ENCODE measurements at places on chromosomes 7 and 10.

GRCh38 chr10:3624367-3624766 is 160.6 kb downstream of the KLF6 start:
- DNase-seq = no peak

GRCh38 chr7:43553999-43554398 is 28.9 kb upstream of the STK17A start:
- no peak for DNase-seq

DNA sequence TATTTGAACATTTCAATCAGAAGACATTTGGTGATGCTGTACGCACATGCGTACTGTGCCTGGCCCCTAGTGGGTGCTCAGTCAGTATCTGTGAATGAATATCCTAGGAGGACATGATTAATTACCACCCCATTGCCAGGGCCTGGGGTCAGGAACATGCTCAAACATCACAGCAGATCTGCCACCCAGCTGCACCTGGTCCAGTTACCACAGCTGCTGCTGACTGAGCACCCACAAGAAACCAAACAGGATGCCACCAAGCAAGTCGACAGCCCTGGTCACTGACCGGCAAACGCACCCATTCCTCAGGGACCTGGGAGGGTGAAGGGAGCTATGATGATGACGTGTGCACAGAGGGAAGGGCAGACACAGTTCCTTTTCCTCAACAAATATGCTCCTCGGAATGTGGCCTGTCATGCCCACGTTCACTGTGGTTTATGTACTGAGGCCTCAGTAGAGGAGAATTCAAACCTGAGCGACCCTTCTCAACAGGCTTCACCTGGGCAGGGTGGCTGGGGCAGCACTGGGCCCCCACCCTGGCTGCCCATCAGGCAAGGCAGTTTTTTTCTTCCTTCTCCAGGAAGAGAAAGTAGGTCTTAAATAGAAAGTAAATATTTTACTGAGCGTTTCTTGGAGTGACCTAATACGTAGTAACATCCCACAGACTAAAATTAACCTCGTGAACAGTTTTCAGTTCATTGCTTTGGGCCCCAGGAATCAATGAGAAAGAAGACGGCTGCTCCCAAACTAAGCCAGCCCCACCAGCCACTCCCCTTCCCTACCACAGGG is 13.4 kb downstream of the CTBP2 start:
- no peak for DNase-seq

- no peak for DNase-seq
Observed at GRCh38 chr10:111186358-111186757, 109.5 kb downstream of the ADRA2A start.

DNA sequence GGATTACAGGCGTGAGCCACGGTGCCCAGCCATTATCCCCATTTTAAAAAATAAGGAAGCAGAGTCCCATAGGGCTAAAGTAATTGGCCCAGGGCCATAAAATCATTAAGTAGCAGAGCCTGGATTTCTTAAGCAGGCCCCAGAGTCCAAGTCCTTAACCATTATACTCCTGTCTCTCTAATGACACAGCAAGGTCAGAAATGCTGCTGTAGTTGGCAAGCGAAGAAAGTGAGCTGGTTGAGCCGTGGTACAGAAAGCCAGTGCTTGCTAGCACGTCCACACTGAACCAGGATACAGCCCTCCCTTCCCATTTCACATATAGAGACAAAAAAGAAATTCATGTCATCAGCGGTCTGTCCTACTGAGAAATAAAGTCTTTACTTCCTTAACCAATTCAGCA is 562.7 kb downstream of the GALNT17 start:
- no peak for DNase-seq

DNA sequence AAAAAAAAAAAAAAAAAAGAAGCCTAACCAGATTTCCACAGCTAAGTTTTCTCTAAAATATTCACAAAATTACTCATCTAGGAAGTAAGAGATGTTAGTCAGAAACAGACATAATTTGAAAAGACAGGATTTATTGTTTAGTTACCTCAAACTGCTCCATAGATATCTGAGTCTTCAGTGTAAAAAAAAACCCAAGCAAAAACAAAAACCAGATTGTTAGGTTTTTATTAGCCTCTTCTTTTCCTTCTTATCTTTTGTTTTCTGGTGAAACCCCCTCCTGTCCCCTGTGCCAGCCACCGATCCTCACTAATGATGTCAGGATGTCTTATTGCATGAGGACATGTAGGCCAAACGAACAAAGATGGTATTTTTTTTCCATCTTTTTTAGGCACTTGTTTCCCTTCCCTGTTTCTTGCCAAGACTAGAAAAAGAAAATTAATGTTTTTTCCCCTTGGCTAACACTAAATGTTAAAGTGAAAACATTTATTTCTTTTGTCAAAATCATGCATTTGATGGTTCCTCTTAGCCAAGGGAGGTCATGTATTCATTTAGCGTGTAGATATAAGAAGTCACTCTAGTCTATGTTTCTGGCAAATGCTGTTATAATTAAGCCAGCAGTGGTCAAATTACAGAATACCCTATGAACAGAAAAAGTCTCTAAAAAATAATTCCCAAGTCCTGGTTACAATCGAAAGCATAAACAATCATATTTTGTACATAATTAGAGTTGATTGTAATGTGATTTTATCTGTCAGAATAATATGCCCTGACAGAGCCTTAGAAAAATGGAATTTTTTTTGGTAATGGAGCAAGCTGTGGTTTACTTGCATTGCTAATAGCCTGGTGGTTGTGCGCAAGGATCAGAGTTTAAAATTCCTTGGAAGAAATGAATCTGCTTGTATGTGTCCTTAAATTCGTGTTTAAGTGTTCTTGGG is 702.4 kb upstream of the FZD8 start:
- DNase-seq = no peak

DNA sequence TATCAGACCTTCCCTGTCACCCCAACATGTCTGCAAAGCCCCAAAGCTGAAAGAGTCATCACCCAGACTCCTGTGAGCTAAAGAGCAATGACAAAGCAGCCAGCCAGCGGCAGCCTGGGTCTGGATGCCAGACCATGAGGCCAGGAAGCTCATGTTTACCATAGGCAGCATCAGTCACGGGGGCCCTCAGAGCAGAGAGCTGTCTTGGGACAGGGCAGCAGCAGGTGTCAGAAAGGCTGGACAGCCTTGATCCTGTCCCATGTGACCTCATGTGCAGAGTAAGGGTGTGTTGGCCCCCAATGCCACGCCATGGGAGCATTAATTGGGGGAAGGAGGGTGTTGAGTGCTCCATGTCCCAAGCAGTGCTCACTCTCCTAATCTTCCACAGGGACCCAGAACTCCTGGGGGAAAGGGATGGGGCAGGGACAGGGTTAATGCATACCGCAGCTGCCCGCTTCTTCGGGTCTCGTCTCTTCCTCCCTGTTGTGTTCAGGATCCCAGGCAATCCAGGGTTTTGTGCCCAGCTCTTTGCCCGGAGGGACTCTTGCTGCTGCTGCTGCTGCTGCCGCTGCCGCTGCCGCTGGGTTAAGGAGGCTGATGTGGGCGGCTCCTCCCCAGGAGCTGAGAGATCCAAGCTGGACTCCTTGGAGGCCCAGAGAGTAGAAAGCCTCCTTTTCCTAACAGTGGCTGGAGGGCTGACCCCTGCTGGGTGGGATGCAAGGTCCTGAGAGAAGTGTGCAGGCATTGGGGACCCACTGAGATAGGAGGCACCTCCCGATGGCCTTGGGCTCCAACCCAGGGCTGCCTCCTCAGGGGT is 7.1 kb downstream of the CCDC201 start:
- DNase-seq = no peak

- DNase-seq = no peak
Observed at GRCh38 chr7:39633563-39634477, 10.4 kb downstream of the RALA start.

DNA sequence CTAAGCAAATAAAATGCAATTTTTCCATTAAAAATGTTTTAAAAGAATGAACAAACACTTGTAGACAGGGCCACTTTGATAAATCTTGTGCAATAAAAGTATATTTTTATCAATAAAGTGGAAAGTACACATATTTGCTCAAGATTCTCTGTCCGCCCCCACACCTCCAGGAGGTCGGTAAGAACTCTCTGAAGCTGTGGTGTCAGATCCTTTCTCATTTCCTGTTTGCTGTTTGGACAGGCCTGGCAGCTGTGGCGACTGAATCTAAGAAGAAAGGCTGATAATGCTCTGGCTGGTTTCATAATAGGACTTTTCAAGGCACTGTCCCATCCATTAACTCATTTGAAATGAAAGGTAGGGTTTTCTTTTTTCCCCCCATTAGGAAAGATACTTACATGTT is 15.3 kb upstream of the ASB4 start:
- DNase-seq = no peak

GRCh38 chr7:1192171-1192676 is 32.2 kb upstream of the ZFAND2A start:
- no peak for DNase-seq

DNA sequence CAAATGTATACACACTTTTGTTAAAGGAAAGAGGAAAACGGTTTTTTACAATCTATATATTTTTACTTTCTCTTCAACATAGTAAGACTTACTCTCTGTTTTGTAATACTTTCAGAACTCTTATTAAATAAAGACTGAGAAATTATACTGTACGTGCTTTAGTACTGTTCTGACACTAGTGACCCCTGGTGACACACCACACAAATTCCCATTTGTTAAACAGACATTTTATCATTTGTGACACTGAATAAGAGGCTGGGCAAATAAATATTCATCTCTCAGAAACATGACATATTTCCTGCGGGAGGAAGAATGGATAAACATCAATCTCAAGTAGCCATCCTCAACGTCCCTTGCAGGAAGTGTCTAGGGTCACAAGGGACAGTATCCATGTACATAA is 68.9 kb upstream of the ZNF33B start:
- no peak for DNase-seq

DNA sequence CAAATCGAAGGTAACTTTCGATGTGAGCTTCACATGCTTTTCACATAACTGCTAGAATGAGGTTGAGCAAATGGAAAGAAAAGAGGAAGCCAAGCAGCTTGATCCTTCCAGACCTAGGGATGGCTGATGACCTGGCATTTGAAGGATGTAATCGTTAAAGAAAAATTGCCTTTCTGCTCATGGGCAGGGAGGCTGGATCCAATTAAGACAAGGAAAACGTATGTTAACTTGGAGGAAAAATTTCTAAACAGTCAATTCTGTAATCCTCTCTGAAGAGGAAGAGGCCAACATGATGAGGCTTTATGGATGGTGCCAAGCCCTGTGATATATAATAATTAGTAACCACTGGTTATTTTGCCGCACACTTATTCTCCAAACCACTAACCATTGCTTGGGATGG is 12.5 kb downstream of the GRK5 start:
- no peak for DNase-seq

- no peak for DNase-seq
Observed at GRCh38 chr10:109593682-109594081, 329.6 kb downstream of the XPNPEP1 start.

GRCh38 chr10:110664483-110665420 is 20.6 kb downstream of the RBM20 start:
- no peak for DNase-seq

DNA sequence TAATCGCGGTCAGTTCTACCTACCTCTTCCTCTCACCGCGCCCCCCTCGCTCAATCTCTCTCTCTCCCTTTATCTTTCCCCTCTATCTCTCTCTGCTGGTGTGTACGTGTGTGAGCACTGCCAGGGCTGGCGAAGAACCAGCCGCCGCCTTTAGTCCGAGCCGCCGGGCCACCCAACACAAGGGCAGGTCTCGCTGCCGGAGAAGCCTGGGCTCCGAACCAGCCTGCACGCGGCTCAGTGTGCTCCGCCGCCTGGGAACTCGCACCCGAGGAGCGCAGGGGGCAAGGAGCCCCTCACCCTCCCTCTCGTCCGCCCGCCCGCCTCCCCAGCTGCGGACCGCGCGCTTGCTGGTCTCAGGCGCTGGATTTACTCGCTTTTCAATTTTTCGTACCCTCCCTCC is 1.7 kb downstream of the NXPH1 start:
- DNase-seq = no peak

DNA sequence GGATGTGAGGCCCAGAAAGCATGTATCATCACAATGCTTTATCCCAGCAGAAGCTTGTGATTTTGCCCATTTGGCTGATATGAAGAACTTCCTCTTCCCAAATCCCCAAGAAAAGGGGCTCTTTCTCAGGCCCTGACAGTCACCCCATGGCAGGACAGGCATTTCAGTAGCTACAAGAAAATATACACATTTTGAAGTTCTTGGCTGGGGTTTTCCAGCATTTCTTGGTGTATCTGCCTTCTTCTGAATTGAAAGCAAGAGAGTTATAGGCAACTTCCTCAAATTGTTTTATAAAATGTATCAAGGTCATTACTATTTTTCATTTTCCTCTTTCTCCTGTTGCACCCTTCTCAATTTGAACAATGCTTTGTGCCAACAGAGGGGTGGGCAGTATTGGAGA is 63.3 kb upstream of the PDLIM1 start:
- DNase-seq = no peak

GRCh38 chr10:62959553-62959952 is 143.4 kb upstream of the EGR2 start:
- DNase-seq = no peak

DNA sequence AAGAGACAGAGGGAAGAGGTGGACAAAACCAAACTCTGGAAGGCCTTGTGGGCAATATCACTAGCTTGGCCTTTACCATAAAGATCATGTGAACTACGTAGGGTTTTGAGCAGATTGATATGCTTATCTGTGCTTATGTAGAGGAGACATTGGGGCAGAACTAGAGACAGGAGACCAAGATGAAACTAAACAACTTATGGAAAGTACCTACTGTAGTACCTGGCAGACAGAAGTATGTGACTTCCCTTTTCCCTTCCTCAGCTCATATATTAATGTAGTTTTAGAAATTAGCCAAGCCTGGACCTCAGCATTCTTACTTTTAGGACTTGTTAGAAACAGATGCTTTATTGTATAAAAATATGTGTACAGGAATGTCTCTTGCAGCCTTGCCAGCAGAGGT is 14.0 kb upstream of the IL6 start:
- DNase-seq = no peak

DNA sequence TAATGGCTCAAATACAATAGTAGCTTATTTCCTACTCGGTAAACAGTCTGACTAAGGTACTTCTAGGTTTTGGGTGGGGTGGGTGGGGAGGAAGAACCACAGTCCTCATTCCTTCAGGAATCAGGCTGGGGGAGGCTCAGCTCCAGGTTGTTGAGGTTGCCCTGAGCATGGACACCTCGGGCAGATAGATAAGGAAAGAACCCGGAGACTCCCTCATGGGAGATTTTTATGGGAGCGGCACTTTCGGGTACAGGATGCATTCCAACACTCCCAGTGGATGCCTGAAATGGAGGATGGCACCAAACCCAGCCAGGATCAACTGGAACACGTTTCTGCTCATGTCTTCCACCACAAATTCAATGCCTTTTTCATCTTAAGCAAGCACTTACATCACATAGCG is 5.5 kb upstream of the GSDME start:
- no peak for DNase-seq

DNA sequence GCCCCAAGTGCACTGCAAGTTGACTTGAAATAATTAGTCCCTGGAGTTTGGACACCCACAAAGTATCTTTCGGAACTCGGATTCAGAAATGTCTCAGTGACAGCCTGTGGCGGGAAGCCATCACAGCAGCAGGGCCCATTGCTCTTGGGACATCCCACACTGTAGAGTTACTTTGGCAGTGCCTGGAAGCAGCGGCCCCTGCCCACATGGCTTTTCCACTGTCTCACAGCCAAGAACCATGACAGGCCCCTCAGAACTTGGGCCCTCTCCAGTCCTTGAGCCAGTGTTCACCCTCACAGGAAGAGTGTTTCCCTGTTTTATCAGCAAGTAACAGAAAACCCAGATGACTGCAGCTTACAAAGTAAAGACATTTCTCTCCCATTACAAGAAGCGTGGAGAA is 477.0 kb upstream of the GALNT17 start:
- DNase-seq = no peak
